ENCODE measurements at places on chromosomes 6 and 20. TPM values are rescaled to one million over a fixed set of nuclear protein-coding genes. Genes with fewer than 3 reads are reported as not detected.

The TMEM74B gene
- 8.9 TPM for total RNA-seq

- no peak for DNase-seq
Observed at GRCh38 chr6:36703081-36703606, 5.5 kb downstream of the RAB44 start.

DNA sequence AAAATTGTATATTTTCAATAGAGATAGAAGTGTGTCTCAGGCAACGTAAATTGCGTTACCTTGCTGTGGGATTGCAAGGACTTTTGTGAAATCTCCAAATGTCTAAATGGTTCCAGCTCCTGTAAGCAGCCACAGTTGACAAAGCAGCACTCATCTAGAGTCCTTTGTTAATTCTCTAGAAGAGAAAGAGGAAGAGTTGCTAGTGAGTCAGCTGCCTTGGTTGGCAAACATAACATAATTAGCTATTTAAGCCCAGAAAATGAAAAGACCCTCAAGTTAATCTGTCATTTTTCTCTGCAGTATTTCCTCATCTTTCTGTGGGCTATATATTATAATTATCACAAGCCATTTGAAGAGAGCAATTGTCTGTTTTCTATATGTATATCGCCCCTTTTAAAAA lies 66.4 kb upstream of the FABP7 start:
- DNase-seq: no peak

DNA sequence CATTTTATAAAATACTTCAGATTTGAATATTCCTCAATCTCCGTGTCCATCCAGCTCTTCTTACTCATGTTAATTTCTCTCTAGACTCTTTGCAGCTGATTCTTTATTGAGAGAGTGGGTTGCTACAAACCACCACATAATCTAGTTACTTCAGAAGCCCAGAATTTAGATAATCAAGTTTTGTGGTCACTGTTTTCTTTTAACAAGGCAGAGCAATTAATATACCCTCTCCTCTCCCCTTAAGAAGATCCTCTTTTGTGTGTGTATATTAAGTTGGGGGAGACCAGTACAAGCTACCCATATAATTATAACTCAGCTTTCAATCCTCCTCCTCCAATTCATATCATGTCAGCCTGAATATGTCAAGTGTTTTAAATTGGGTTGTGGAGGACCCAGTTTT lies 95.1 kb downstream of the IRAK1BP1 start:
- no peak for DNase-seq

DNA sequence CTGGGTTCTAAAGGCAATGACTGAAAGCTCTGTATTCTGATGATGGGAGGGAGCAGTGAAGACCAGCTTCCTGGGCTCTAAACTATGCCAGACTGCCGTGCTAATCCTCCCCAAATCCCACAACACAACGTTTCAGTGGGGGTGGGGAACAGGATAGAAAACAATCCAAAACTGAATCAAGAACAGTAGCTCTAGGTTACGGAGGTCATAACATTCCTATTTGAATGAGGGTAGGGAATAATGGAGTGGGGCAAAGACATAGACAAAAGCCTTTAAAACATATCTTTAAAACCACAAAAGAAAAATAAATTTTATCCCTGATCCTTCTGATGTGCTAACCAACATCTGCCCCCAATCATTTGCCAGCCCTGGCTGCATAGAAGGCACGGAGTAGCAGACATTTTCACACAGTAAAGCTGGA lies 7.8 kb downstream of the USP49 start:
- no peak for DNase-seq

- DNase-seq: no peak
Observed at GRCh38 chr6:147867433-147868226, 359.1 kb downstream of the SAMD5 start.

GRCh38 chr6:37699138-37699766 lies 1.6 kb upstream of the MDGA1 start:
- no peak for DNase-seq
